ENCODE measurements at places on chromosomes 12 and 14.
A peak's percentile ranks its signal among the peaks of the same experiment; 100 is the strongest.

DNA sequence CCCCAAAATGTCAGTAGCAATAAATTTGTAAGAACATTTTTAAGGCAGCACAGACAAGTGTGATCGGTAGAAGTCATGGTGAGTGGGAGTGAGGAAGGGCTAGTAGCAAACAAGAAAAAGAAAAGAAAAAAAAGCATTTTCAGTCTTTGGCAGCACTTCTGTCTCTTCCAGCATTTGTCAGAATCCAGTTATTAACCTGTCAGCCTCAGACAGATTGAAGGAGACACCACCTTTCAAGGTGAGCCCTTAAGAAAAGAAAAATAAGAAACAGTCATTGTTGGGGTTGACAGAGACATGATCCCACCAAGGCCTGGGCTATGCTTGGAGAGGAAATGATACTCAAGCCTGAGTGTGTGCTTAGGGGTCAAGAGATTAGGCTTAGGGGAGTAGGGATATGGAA is 947.4 kb downstream of the NRXN3 start:
- DNase-seq = no peak

GRCh38 chr12:52815161-52815560 is 1.2 kb upstream of the KRT4 start:
- no peak for DNase-seq

DNA sequence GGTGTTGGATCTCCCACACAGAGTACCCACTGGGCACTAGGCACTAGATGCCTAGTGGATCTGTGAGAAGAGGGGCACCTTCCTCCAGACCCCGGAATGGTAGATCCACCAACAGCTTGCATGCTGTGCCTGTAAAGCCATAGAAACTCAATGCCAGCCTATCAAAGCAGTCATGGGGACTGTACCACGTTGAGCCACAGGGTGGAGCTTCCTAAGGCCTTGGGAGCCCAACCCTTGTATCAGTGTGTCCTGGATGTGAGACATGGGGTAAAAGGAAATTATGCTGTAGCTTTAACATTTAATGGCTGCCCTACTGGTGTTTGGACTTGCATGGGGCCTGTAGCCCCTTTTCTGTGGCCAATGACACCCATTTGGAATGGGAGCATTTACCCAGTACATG is 1024.9 kb downstream of the TMEM121 start:
- DNase-seq = no peak

DNA sequence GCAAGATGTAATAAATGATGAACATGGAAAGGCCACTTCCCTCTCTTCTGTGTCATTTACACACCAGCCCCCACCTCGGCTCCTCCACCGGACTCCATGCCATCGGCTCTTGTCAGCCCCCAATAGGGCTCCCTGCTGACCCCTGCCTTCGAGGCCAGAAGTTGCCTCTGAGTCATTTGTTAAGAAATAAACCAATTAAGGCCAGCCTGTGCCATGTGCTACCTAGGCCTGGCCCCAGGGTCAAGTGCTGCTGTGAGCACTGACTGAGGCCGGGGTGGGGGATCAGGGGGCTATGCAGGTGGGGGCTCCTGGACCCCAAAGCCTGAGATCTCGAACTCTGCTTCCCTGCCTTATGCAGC is 53.2 kb downstream of the TESC start:
- DNase-seq = no peak

GRCh38 chr14:79383031-79383430 is 828.3 kb downstream of the DIO2 start:
- no peak for DNase-seq

DNA sequence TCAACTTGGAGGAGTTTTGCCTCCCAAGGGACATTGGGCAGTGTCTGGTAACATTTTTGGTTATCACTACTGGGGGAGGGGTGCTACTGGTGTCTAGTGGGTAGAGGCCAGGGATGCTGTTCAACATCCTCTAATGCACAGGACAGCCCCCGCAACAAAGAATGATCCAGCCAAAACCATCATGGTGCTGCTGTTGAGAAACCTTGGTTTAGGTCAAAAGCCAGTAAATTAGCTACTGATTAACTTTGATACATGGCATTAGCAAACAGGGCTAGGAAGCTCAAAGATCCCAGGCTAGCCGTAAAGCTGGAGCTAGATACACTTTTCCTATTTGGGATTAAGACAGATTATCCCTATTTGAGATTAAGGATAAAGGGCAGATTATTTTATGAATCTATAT is 8.8 kb downstream of the ALKBH2 start:
- no peak for DNase-seq

GRCh38 chr14:78857974-78858373 is 687.8 kb downstream of the NRXN3 start:
- DNase-seq = no peak

DNA sequence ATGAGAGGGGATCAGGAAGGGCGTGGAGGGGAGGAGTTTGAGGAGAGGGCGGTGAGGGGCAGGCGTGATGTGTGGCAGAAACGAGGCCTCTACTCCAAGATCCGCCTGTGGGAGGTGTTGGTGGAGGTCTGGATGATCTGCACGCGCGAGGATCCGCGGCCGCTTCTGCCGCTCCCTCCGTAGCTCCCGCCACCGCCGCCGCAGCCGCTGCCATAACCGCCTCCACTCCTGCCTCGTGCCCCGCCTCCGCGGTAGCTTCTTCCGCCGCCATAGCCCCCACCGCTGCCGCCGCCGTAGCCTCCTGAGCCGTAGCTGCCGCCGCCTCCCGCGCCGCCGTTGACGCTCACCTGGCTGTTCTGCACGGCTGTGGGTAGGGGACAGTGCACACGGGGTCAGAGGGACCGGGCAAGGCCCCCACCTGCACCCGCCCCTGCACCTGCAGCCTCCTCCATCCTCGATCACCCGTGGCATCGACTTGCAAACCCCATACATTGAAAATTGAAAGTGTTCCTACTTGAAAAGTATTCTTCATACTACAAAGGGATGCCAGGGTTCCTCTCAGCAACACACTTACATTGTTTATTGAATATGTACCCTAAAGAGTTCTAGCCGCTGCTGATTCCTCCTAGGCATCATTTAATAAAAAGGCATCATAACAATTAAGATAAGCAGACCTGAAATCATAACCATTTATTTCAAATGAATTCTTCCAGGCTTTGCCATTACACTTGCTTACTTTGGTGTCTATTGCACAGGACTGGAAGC is 11.1 kb upstream of the KRT1 start:
- DNase-seq = peak; percentile 20

GRCh38 chr12:20375560-20375959 is 7.2 kb downstream of the PDE3A start:
- DNase-seq = no peak

DNA sequence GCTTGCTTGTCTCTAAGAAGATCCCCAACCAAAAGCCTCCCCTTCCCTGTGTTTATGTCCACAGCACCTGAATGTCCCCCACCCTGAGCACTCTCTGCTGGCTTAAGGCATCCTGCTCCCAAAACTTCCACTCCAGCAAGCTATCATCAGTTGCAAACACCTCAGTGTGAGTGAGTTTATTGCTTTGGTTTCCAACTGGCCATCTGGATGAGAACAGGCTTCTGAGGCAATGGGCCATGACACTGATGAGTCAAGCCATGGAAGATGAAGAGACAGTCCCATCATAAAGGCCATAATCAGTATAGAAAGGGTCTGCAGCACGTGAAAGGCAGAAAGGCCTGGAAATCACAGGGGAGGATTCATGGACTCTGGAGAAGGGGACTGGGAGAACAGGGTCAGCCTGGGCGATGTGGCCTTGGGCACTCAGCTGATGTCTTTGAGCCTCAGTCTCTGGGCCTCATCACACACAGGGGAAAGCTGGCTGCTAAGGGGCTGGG is 12.8 kb downstream of the CMKLR1 start:
- no peak for DNase-seq

DNA sequence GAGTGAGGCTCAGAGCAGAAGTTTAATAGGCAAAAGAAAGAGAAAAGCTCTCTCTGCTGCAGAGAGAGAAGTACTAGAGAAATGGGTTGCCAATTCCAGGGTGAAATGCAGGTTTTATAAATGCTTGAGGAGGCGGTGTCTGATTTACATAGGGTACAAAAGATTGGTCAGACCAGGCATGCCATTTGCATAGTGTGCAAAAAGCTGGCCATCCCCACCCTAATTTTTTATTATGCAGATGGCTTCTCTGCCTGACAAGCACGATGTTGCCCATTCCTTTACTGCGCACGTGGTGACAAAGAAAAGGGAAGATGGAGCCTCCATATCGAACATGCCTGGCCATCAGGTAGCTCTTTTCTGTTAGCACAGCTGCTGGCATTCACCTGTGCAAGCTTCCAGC is 209.3 kb upstream of the PPFIA2 start:
- DNase-seq = no peak

GRCh38 chr12:12555656-12556055 is 7.0 kb downstream of the DUSP16 start:
- DNase-seq = no peak

DNA sequence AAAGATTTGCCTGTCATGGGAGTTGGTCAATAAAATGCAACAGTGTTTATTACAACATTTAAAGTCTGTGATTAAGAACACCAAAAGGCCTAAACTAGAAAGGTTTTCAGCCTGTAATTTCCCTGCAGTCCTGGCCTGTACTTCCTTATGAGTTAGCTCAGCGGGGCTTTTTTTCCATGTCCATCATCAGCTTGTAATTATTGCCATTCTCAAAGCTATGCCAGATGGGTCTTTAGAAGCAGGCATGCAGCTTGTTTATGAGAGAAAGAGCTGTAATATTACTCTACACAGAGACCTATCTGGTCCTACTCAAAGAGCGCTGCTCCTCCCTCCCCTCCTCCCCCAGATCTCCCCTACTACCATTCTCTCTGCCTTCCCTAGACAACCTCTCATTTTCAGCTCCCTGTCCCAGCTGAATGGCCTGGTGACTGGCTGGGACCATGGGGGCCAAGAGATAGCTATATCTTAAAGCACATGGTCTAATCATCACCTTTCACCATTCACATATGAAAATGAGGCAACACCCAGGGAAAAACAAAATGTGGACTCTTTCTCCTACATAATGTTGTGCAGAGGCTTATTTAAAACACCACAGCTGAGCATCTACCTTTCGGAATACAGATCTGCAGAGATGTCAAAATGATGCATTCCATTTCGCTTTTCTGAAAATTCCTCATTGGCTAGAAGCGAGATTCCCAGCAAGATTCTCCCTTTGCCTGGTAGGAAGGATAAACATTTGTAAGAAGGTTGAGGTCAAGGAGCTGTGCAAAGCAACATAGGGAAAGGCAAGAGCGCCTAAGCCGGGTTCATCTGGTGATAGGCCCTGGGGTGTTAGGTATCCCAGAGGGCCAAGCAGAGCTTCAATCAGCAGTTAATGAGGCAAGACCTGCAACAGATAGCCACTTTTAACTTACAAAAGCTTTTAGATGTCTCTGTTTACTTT is 209.7 kb upstream of the CDKN3 start:
- no peak for DNase-seq

DNA sequence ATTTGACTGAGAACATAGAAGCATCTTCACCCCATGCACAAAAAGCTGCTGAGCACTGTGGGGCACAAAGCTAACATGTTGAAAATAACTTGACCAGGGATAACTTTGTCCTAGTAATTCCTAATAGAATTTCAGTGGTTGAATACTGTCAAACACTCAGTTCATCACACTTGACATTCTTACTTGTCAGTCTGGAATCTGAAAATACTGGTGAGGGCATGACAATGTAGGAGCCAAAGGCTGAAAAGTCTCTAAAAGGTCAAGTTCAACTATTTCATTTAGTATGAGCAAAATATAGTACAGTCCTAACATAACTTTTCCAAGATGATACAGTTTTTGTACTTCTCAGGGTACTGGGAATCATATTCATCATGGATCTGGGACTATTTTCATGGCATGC is 504.4 kb upstream of the LMO3 start:
- DNase-seq = no peak

DNA sequence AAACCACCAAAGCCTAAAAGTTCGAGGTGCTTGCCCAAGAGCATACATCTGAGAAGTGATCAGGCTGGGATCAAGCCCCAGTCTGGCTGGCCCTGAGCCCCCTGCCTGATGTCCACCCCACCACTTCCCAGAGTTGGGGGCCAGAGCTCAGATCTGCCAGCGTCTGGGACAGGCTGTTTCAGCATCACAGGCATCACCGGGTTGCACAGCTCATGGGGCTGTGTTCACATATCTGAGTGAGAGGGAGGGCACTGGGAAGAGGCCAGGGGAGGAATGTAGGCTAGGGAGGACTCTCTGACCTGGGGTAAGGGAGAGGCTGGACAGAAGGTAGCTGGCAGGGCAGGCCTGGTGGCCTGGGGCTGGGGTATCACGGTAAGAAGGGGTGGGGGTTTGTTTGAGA is 6.0 kb downstream of the TGM1 start:
- DNase-seq = no peak

GRCh38 chr12:13090054-13090453 is 13.4 kb downstream of the GSG1 start:
- no peak for DNase-seq

DNA sequence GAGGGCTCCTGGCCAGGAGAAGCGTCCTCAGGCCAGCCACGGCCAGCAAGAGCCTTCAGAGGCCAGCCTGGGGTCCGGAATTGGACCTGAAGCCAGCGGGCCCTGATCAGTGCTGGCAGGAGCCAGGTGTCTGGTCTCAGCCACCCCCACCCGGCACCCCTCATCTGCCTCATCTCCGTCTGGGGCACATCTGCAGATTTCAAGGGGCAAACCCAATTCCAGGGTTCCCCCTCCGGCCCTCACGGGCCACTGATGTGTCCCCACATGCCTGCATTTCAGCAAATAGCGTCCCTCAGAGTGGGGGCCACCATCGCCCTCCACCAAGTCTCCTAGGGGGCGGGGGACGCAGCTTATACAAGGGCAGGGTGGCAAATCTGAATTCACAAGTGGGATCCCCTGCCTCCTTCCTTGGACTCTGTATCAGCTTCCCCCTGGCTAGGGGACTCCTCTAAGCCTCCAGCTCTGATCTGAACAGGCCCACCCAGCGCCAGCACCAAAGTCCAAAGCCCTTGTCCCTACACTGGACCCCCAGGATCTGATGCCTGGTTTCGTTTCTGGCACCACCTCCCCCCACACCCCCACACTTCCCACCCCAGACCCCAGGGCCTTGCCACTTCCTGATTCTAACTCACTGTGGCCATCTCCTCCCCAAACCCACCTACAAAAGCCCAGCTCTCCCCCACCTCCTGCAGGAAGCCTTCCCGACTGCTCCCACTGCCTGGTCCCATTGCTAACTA is 10.1 kb downstream of the TMEM179 start:
- no peak for DNase-seq

GRCh38 chr14:68269136-68269927 is 449.8 kb downstream of the RAD51B start:
- no peak for DNase-seq

GRCh38 chr14:89921346-89921745 is 33.2 kb downstream of the EFCAB11 start:
- DNase-seq = no peak

DNA sequence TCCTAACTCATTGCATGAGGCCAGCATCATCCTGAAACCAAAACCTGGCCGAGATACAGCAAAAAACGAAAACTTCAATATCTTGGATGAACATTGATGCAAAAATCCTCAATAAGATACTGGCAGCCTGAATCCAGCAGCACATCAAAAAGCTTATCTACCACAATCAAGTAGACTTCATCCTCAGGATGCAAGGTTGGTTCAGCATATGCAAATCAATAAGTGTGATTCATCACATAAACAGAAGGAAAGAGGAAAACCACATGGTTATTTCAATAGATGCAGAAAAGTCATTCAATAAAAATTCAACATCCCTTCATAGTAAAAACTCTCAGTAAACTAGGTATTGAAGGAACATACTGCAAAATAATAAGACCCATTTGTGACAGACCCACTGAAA is 56.5 kb upstream of the PPFIA2 start:
- no peak for DNase-seq

- no peak for DNase-seq
These were observed at the start of gene KRT6B for GRCh38 chr12:52452101-52452500. Gene KRT6B, minus strand, starts transcription at chr12:52452146. Its CDS starts 68 bp downstream, at chr12:52452078.

- DNase-seq = no peak
These were observed 152.9 kb upstream of the E2F7 start for GRCh38 chr12:77218278-77218677.
